Activated CD4-positive, CD25-positive, alpha-beta regulatory T cell treated with anti-CD3 and anti-CD28 coated beads, Interleukin-2, amount 50 U/mL, for 72 hours (primary cell): ENCODE measurements at places on chromosomes 4 and X.
A peak's percentile ranks its signal among the peaks of the same experiment; 100 is the strongest.

- no peak for DNase-seq
These were observed 180.6 kb upstream of the NUDT6 start for GRCh38 chr4:123102897-123103471.

GRCh38 chr4:81335122-81335912, 120.3 kb upstream of the PRKG2 start:
- no peak for DNase-seq

DNA sequence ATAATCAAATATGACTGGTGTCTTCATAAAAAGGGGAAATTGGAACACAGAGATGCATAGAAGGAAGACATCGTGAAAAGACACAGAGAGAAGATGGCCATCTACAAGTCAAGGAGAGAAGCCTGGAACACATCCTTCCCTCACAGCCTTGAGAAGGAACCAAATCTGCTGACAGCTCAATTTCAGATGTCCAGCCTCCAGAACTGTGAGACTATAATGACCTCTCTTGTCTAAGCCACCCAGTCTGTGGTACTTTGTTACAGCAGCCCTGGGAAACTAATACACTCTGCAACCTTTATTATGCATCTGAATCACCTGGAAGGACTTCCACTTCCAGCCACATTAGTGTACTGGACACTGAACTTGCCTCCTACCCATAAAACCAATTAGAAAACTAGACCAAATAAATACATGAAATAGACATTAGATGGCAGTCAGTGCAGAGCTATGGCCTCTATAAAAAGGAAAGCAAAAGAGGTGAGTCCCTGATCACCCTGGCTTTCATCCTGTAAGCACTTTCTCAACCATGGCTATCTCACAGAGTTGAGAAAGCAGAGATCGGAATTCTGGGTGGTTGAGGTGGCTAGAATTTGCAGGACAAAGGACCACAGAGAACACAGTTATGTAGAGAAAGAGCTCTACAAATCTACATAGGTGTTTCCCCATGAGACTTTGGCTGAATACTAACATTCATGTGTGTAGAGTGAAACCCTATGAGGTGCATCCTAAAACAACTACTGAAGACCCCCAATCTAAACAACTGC, 25.7 kb downstream of the GAB3 start:
- no peak for DNase-seq

GRCh38 chrX:153662266-153662665, 11.3 kb downstream of the PNCK start:
- peak; percentile 60 for DNase-seq

DNA sequence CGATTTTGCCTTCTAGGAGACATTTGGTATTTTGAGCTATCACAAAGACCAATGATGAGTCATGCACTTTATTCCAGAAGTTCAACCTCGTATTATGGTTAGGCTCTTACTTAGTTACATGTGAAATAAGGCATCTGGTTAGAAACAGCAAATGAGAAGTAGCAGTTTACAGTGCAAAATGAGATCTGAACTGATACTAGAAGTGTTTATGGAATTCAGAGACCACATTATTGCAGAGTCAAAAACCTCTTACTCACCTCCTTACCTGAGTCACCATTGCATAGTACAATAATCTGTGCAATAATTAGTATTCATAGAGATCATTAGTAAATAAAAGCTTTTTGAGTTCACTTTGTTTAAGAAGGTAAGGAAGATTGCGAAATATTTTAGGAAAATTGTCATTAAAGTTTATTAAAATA, 38.7 kb downstream of the SEC24B start:
- no peak for DNase-seq

- DNase-seq, result no peak
These were observed 289.2 kb downstream of the IL1RAPL1 start for GRCh38 chrX:28876408-28876807.

GRCh38 chr4:149766135-149766534, 49.5 kb downstream of the IQCM start:
- DNase-seq, result no peak

DNA sequence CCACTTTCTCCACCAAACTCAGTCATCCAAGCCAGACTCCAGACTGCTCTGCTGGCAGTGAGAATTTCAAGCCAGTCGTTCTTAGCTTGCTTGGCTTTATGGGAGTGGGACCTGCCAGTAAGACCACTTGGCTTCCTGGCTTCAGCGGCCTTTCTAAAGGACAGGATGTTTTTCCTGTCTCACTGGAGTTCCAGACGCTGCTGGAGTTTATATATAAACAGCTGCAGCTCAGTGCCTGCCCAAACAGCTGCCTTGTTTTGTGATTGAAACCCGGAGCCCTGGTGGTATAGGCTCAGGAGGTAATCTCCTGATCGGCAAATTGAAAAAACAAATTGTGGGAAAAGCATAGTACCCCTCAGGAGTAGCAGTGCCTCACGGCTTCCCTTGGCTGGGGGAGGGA, 1165.8 kb upstream of the ADGRL3 start:
- no peak for DNase-seq

- peak; percentile 8 for DNase-seq
These were observed 13.8 kb downstream of the TMEM175 start for GRCh38 chr4:946103-946450.

- DNase-seq, result no peak
These were observed 29.4 kb upstream of the FBXW7 start for GRCh38 chr4:152565333-152565732.

DNA sequence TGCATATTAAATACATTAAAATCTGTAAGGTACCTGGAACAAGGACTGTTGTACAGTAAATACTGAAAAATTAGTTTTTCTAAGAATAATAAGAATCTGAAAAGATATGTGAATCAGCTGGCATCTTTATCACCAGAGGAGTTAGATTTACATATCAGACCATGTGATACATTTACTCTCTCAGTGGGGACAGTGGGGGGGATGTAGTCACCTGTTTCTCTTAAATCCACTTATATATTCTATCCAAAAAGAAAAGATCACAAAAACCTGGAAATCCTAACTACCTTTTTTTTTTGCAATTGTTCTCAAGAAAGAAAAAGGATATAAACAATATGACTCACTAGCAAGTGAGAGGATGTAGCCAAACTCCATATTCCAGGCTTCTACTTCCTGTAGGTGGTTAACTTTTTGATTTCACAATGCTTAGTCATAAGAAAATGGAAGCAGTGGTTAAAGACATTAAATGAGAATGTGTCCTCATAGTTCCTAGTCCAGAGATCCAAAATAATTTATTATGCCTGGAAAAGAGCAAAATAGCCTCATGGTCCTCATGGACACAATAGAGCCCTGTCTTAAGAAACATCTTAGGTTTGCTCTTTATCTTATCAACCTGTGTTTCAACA, 22.5 kb upstream of the MYOZ2 start:
- DNase-seq, result no peak

DNA sequence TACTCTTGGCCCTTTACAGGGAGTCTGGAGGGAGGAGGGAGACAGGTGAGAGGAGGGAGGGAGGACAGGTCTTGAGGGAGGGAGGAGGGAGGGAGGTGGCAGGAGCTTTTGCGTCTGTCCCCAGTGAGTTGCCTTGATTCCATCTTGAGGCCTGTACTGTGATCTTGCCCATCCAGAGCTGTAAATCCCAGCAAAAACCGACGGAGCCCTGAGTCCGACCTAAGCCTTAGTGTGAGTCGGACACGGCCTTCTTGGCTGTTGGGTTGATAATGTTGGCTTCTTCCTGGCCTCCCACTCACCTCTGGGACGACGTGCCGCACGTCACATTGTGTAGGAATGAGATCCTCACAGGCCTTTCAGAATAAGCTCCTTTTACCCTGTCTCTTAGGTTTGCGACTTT, 72.5 kb downstream of the RGS12 start:
- no peak for DNase-seq

GRCh38 chrX:16839852-16840460, 30.2 kb downstream of the RBBP7 start:
- DNase-seq, result no peak

GRCh38 chr4:26765515-26765914, 95.1 kb upstream of the STIM2 start:
- no peak for DNase-seq

- no peak for DNase-seq
These were observed 17.8 kb upstream of the HUWE1 start for GRCh38 chrX:53704294-53704693.

DNA sequence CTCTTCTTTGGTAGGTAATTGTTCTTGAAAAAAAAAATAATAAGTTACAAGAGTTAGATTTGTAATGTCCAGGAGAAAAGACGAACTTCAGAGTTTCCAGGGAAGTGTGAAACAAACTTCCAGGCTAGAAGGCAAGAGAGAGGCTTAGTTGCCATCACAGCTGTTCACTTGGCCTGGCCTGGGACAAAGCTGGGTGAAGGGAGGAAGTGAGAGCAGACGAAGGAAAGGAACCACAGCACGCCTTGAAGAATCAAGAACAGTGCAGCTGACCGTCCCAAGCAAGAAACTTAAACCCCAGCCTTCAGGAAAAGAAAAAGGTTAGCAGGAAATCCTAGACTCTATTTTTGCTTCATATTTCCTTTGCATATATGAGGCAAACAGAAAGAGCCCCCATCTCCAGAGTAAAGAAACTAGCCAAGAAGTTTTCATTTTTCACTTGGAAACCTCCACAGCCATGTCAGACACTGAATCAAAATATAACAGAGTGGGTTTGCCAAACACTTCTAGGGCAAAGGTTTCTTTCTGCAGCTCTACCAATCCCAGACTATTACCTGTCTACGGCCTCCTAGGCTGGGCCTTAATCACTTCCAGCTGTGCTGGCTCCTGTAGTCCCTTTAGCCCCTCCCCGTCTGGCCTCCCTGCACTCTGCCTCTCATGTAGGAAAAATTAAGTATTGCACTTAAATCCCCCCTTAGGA, 209.6 kb downstream of the SPATA18 start:
- DNase-seq, result no peak

DNA sequence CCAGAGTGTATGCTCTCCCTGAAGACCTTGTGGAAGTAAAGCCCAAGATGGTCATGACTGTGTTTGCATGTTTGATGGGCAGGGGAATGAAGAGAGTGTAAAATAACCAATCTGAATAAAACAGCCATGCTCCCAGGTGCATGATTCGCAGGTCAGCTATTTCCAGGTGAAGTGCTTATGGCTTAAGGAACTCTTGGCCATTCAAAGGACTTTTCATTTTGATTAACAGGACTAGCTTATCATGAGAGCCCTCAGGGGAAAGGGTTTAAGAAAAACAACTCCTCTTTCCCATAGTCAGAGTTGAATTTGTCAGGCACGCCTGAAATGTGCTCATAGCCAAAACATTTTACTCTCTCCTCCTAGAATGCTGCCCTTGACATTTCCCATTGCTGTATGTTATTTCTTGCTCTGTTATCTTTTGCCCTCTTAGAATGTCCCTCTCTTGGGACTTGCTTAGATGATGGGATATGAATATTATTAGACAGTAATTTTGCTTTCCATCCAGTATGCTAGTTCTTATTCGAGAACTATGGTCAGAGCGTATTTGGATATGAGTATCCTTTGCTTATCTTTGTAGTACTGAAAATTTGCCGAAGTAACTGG, 88.6 kb downstream of the PLS3 start:
- no peak for DNase-seq

DNA sequence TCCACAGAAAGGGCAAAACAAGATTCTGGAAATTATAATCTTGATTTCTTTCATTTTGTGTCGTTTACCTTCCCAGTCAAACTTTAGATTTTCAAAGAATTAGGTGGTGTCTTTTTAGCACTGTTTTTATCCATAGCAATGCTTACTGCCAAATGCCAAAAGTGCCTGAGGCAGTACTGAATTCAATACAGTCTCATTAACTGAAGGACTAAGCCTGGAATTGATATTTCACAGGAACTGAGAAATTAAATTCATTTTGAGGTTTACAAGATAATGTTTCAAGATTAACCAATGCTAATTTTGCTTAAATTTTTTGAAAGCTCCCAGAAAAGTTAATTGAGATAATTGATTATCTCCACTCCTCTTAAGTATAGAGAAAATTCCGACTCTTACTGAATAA, 68.8 kb upstream of the ARHGAP24 start:
- no peak for DNase-seq

- no peak for DNase-seq
These were observed 867.2 kb upstream of the GRID2 start for GRCh38 chr4:91436556-91436955.

- no peak for DNase-seq
These were observed 221.5 kb upstream of the FAM241A start for GRCh38 chr4:111923786-111924185.

GRCh38 chr4:106315476-106315967, 487 bp downstream of the TBCK start:
- DNase-seq, result no peak

GRCh38 chr4:183832776-183833450, 72.2 kb upstream of the STOX2 start:
- DNase-seq, result no peak

DNA sequence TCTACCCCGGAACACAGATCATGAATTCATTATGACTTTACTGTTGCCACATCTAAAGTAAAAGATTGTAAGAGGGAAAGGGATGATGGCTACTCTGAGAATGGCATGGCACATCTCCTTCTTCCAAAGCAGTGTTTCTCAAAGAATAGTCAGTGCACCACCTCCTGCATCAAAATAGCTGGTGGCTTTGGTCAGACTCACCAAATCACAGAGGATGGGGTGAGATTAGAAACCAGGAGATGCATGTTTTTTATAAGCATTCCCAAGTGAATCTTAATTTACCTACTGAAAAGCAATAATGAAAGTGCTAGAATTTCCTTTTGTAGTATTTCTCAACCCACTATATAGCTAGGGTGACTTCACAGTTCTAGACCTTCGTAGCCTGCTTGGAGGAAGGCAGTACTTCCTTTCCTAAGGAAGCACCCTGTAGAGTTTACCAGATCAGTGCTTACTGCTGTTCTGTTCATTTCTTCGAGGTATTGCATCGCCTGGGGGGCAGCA, 340.8 kb upstream of the KLF3 start:
- DNase-seq, result no peak

GRCh38 chrX:107374831-107375230, 74.6 kb upstream of the FRMPD3 start:
- DNase-seq, result no peak

- no peak for DNase-seq
These were observed 348.2 kb downstream of the SPRY1 start for GRCh38 chr4:123744664-123745290.

- DNase-seq, result no peak
These were observed 49.4 kb downstream of the RPS6KA3 start for GRCh38 chrX:20217271-20217670.

DNA sequence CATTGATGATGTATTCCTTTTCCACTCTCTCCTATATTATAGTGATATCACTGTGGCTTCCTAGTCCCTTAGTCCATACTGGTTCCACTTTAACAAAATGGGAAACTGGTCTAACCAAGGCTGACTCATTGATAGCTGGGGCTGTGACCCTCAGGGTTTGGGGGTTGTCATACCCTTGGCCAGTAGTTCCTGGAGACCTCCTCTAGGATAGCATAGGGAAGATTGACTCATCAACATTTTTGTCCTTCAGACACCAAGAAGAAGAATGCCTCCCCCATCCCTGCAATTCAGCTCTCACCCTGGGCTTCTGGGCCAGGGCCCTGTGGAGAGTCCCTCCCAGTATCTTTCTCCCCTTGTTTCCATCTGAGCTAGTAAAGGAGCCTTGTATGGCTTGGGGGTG, 68.8 kb upstream of the PRPS1 start:
- DNase-seq, result no peak

- no peak for DNase-seq
These were observed 3.3 kb downstream of the HTT start for GRCh38 chr4:3077796-3078195.
